ENCODE measurements at places on chromosomes 7 and 10. TPM values are rescaled to one million over a fixed set of nuclear protein-coding genes. Genes with fewer than 3 reads are reported as not detected.

The SH2D4B gene
- not detected for total RNA-seq

DNA sequence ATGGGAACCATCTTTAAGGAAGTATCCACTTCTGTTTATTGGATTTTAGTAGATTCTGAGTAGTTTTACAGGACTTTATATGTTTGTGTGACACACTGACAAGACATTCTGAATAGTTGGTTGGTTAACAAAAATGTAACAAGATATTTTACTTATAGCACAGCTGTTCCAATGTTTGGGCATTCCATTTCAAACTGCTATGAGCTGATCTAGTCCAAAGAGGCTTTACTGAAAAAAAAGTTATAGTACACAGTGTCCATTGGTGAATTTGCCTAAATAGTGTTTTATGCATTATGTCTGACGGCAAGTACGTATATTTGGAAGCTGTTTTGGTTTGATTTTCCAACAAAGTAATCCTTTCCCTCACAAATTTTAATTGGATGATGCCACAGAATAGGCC lies 99.1 kb downstream of the SAMD9 start:
- DNase-seq, result no peak

The SPDYE2 gene
- not detected for total RNA-seq

- no peak for DNase-seq
Observed at GRCh38 chr10:13099144-13099665, 758 bp upstream of the OPTN start.

The CHN2 gene
- 11.0 TPM for total RNA-seq

Measured in vagina (tissue), 2 donors.